ENCODE measurements at places on chromosomes 6 and 20.
A peak's percentile ranks its signal among the peaks of the same experiment; 100 is the strongest.

DNA sequence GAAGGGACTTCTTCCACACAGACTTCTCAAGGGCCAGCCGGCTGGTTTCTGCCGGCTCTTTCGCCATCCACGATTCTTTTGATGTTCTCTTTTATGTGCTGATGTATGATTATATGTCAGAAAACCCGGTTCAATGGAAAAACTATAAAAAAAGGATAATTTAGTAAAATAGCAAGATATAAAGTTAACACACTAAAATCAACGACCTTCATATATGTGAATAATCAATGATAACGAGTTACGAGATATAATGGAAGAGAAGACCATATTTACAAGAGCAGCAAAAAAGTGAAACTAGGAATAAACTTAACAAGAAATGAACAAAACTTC is 540 bp upstream of the ZSCAN12 start:
- DNase-seq, result no peak

DNA sequence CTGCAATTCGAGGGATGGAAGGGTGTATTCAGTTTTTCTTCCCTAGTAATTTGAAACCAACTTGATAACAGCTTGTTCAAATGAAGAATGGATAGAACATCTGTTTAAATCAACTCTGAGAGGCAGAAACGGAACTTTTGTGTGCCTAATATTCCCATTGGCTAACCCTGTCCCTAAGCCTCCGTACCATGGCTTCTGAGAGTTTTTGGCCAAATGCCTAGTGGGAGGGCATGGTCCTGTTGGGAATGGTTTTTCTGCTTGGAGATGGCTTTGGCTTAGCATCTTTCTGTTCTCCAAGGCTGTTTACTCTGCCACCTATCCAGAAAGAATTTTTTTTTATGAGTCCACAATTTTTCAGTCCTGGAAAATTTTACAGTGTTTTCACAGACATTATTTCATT is 126.7 kb upstream of the MLIP start:
- no peak for DNase-seq

- DNase-seq, result no peak
Observed at GRCh38 chr6:22445946-22446345, 123.4 kb upstream of the HDGFL1 start.

DNA sequence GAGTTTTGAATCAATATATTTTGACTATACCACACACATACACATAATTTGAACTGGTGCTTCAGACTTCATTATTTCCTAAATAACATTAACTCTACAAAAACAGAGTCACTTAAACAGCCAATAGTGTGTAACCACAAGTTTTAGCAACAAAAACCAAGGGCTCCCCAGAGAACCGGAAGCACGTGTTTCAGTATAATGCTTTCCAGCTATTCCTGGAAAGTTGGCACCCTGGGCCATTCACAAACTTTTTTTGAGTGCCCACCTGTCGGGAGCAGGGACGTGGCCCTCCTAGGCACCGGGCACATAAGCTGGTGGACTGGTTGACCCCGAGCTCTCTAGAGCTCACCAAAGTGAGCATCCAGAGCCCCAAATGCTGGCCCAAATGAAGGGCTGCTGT is 1.9 kb upstream of the SLC35D3 start:
- no peak for DNase-seq

- DNase-seq, result no peak
Observed at GRCh38 chr6:70668499-70668812, 773 bp downstream of the SMAP1 start.

DNA sequence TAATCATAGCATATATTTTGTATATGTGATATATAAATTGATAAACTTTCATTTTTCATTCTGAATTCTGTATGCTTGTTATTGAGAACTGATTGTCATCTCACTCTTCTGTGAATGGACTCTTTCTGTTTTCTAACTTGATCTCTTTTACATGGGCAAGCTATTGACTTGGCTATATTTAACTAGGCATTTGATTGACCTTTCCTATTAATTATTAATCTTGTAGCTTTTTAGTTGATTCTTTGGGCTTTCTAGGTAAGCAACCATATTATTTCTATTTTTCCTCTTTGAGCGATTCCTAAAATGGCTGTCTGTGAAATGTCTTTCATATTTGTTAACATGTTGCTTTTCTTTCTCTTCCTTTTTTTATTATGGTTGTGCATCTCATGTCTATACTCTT is 347.1 kb downstream of the CDKAL1 start:
- DNase-seq, result no peak

DNA sequence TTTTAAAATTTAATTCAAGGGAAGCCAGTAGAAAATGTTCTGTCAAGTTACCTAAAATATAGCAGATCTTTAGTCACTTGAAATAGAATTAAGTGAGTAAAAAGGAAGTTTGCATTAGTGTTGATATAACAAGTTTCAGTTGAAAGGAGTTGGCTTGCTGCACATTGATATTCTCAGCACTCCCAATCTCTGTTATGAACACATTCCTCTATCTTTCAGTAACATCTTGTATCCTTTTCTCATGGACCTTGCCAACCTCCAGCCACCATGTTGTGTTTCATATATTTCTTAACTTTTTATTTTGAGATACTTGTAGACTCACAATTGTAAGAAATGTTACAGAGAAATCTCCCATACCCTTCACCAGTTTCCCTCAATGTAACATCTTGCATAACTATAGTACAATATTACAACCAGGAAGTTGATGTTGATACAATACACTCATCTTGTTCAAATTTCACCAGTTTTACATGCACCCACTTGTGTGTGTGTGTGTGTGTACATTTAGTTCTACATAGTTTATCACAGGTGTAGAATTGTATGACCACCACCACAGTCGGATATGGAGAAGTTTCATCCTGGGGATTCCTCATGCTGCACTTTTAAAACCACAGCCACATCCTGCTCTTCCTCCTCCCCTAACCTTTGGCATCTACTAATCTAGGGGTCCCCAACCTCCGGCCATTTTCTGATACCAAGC is 20.2 kb upstream of the PAQR8 start:
- DNase-seq, result no peak

- no peak for DNase-seq
Observed at GRCh38 chr6:102623201-102623600, 1229.7 kb downstream of the GRIK2 start.

DNA sequence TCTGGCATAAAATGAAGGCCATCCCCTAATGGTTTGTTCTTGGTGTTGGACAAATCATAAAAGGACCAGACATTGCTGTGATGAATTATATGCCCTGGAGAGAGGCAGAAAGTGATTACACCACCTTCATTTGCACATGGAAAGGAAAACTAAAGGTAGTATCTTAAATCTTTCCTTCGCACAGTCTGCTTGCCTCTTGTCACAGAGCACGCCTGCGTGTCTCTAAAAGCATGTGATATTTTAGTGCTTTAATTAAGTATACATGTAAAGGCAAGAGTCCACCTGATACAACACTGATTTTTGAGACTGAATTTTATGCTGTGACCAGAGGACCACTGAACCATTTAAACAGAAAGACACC is 28.8 kb upstream of the PLAGL1 start:
- no peak for DNase-seq

GRCh38 chr6:87393026-87393622 is 14.6 kb upstream of the CFAP206 start:
- DNase-seq, result peak; percentile 26

DNA sequence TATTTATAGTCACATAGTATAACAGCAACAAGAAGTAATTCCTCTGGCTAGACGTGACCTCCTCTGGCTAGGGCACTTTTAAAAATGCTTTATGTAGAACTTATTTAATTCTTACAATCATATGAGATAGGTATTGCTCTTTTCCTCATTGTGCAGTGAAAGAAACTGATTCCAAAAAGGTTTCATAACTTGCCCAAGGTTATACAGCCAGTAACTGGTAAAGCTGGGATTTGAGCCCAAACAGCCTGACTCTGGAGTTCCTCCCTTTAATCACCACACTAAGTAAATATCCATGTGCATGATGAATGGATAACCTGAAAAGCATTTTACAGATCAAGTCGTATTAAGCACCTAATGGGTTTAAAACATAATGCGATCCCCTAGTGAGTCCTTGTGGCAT is 214.6 kb downstream of the PRL start:
- no peak for DNase-seq

- DNase-seq, result no peak
Observed at GRCh38 chr6:135281227-135281626, 100.1 kb downstream of the MYB start.

DNA sequence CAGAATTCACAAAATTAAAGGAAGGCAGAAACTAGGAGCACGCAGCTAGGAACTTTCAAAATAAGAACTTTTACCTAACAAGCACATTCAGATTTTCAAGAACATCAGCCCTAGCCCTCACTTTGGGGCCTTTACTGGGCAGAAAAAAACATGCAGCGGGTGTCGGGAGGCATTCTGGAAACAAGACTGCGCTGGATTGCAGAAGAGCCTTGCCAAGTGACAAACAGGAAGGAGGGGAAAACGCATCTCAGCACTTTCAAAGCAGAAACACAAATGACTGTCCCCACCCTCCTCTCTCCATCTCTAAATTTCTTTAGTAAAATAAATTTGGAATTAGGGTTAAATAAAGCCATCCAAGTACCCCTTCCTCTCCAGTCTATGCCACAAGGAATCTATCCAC is 74.6 kb upstream of the RREB1 start:
- no peak for DNase-seq

- no peak for DNase-seq
Observed at GRCh38 chr6:71056656-71057055, 99.8 kb upstream of the B3GAT2 start.

GRCh38 chr6:109260126-109260525 is 122.1 kb downstream of the CD164 start:
- no peak for DNase-seq

GRCh38 chr20:48541581-48542071 is 286.2 kb downstream of the PREX1 start:
- peak; percentile 71 for DNase-seq

- DNase-seq, result no peak
Observed at GRCh38 chr6:10794239-10794638, 44.1 kb downstream of the MAK start.

DNA sequence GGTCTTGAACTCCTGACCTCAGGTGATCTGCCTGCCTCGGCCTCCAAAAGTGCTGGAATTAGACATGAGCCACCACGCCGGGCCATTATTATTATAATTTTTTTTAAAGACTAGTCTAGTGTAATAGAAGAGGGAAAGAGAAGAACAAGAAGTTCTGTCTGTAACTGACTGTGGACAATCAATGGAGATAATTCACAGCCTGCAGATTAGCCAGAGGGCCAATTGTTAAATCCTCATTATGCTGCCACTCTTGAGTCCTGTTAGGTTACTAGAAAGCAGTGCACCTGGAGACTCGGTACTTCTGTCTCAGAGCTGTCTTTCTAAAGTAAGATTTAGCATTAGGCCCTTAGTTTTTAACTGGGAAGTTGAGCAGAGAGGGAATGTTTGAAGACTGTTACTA is 37.5 kb downstream of the CARMIL1 start:
- no peak for DNase-seq

DNA sequence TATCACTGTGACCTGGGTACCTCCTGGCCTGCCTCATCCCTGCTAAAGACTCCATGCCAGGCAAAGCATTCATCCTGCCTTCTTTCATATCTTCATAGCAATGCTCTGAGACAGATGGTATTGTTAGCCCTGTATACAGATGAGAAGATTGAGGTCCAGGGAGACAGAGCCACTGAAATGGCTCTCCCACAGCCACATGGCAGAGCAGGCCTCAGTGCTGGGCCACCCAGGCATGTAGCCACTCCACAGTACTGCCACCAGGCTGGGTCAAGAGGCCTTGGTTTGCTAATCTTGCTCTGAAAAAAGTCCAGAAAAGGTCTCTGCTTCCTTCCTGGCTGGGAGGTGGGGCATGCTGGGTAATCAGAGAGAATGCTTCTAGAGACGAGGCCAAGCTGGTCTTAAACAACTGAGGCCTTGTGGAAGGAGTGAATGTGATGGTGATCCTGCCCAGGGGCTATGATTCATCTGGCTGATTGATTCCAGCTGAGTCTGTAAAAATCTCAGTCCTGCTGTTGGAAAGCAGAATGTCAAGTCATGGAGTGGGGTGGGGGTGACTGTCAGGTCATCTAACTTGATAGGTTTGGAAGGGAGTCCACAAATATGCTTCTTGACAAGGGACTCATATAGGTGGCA is 29.8 kb downstream of the HM13 start:
- no peak for DNase-seq

GRCh38 chr6:96171112-96171511 is 155.3 kb downstream of the FUT9 start:
- no peak for DNase-seq

DNA sequence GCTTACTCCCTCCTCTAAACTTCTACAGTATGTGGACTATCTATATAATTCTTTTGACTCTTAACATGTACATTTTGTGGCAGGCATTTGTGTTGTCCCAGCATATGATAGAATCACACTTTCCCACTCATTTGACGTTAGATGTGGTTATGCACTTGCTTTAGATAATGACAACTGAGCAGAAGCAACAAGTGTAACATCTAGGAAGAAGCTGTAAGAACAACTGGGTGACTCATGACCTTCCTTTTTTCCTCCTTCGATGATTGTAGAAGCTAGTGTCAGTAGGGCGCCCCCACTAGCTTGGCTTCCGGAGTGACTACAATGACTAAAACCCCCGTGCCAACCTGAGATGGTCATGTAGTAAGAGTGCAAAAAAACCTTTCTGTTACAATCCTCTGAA is 74.6 kb upstream of the CEP85L start:
- DNase-seq, result no peak

DNA sequence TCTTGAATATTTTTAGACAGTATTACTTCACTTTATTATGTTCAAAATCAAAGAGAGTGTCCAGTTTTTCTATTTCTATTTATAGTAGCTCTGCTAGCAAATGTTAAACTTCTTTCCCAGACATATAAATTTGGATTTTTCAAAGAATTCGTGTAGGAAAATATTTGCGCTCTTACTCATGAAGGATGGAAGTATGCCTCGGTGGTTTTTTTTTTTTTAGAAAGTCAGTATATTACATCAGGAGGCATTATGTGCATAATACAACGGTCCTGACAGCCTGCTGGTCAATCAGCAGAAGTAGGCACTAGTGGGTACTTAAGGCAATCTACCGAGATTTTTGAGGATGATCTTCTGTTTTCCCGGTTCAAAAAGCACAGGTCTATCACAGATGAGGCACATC is 249.3 kb downstream of the TBX18 start:
- no peak for DNase-seq

DNA sequence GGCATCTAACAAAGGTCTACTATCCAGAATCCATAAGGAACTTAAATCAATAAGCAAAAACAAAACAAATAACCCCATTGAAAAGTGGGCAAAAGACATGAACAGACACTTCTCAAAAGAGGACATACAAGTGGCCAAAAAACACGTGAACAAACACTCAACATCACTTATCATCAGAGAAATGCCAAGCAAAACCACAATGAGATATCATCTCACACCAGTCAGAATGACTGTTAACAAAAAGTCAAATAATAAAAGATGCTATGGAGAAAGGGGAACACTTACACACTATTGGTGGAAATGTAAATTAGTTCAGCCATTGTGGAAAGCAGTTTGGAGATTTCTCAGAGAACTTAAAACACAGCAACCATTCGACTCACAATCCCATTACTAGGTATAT is 19.4 kb upstream of the VNN1 start:
- DNase-seq, result no peak
